ENCODE measurements at places on chromosomes 13 and 19. TPM values are rescaled to one million over a fixed set of nuclear protein-coding genes. Genes with fewer than 3 reads are reported as not detected.

DNA sequence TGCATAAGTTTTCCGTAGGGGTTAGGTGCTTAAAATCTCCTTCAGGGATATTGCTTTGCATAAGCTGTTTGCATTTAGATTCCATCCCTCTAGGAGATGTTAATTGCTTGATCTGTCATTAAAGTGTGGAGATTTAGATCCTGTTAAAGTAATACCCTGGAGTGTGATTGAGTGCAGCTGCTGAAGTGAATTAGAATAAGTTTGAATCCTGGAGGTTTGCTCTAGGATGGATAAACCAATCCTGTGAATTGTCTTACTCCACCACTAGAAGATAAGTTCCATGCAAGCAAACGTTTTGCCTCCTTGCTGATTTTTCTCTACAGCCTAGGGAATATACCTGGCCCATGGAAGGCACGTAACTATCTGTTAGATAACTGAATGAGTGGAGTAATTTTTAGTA is 1487.2 kb upstream of the PRR20A start:
- no peaks in the 10 kb centered on the region for H3K4me1 ChIP-seq
- H3K4me3 ChIP-seq = no peak overlapping the region
- no peaks in the 10 kb centered on the region for H3K36me3 ChIP-seq
- no peak overlapping the region for H3K27ac ChIP-seq

- DNase-seq = no peak
- H3K4me1 ChIP-seq = no peaks in the 10 kb centered on the region
- no peaks in the 10 kb centered on the region for H3K36me3 ChIP-seq
- H3K27ac ChIP-seq = no peak overlapping the region
- H3K27me3 ChIP-seq = no peaks in the 10 kb centered on the region
- H3K4me3 ChIP-seq = no peak overlapping the region
Measured at GRCh38 chr19:33689868-33690267, 68.1 kb downstream of the CHST8 start.

- no peaks in the 10 kb centered on the region for H3K27me3 ChIP-seq
- no peak for DNase-seq
- no peak overlapping the region for H3K4me3 ChIP-seq
- H3K4me1 ChIP-seq = no peaks in the 10 kb centered on the region
Measured at GRCh38 chr13:28031220-28031895, 42.9 kb upstream of the URAD start.

Gene FFAR1
- total RNA-seq = not detected

DNA sequence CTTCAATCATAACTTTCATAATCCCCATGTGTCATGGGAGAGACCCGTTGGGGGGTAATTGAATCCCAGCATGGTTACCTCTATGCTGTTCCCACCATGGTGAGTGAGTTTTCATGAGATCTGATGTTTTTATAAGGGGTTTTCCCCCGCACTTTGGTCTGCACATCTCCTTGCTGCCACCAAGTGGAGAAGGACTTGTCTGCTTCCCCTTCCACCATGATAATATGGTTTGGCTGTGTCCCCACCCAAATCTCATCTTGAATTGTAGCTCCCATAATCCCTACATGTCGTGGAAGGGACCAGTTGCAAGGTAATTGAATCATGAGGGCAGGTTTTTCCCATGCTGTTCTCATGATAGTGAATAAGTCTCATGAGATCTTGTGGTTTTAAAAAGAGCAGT is 524.9 kb downstream of the SLITRK5 start:
- no peaks in the 10 kb centered on the region for H3K4me1 ChIP-seq
- no peaks in the 10 kb centered on the region for H3K27me3 ChIP-seq
- no peaks in the 10 kb centered on the region for H3K36me3 ChIP-seq
- no peak overlapping the region for H3K4me3 ChIP-seq
